A549 treated with DMSO at 1 μM for 4 hours (cell line): ENCODE measurements at places on chromosomes 11 and 22. TPM values are rescaled to one million over a fixed set of nuclear protein-coding genes. Genes with fewer than 3 reads are reported as not detected.

Gene SAA4
- not detected in 5 replicates for total RNA-seq

Gene RTN4RL2
- 75.3 to 131 TPM (median 110 TPM) in 5 replicates for total RNA-seq

Gene ALDH3B2
- not detected in 5 replicates for total RNA-seq

Gene OR51G2
- total RNA-seq: not detected in 5 replicates

Gene OR10V1
- total RNA-seq: not detected in 5 replicates

Gene MCHR1
- not detected in 5 replicates for total RNA-seq

Gene CD3G
- total RNA-seq: not detected in 5 replicates

Gene CWC15
- total RNA-seq: 29.3 to 35.1 TPM (median 29.7 TPM) in 5 replicates

Gene RFPL1
- not detected in 5 replicates for total RNA-seq

Gene DAGLA
- 4.3 to 6.7 TPM (median 6.1 TPM) in 5 replicates for total RNA-seq

Gene PANX3
- total RNA-seq: not detected in 5 replicates

Gene PDXP
- total RNA-seq: 18.5 to 20.5 TPM (median 20.0 TPM) in 5 replicates

Gene DNAJC24
- total RNA-seq: 10.7 to 11.8 TPM (median 11.4 TPM) in 5 replicates

Gene INTS4
- total RNA-seq: 14.4 to 20.9 TPM (median 20.4 TPM) in 5 replicates

Gene P2RX6
- total RNA-seq: 0.56 to 0.94 TPM (median 0.86 TPM) in 5 replicates

Gene HSPB2
- not detected in 5 replicates for total RNA-seq

Gene KRTAP5-4
- not detected in 5 replicates for total RNA-seq

Gene OR52A1
- not detected in 5 replicates for total RNA-seq

Gene CARNS1
- total RNA-seq: 0.14 to 0.53 TPM (median 0.18 TPM) in 5 replicates

Gene GTSE1
- 23.7 to 36.6 TPM (median 35.3 TPM) in 5 replicates for total RNA-seq

Gene MS4A4A
- not detected in 5 replicates for total RNA-seq

Gene MYO7A
- total RNA-seq: 1.2 to 1.5 TPM (median 1.4 TPM) in 5 replicates

Gene ARHGAP42
- 6.7 to 10.9 TPM (median 8.7 TPM) in 5 replicates for total RNA-seq

Gene LRFN4
- total RNA-seq: 53.6 to 81.7 TPM (median 67.6 TPM) in 5 replicates

Gene CTSW
- 0.09 TPM in 1 of 5 replicates, not detected in the others for total RNA-seq

Gene SPTBN2
- 8.2 to 13.2 TPM (median 9.9 TPM) in 5 replicates for total RNA-seq

Gene SLC22A25
- total RNA-seq: not detected in 5 replicates

Gene FAM111B
- 7.6 to 9.9 TPM (median 9.1 TPM) in 5 replicates for total RNA-seq

Gene CERK
- total RNA-seq: 22.1 to 27.2 TPM (median 26.2 TPM) in 5 replicates

Gene LGALS1
- total RNA-seq: 1,194 to 1,393 TPM (median 1,273 TPM) in 5 replicates

Gene MRGPRF
- total RNA-seq: 0.07 to 0.15 TPM (median 0.14 TPM) in 3 of 5 replicates, not detected in the others

Gene DERL3
- 0.43 to 0.69 TPM (median 0.47 TPM) in 5 replicates for total RNA-seq

Gene SLC1A2
- total RNA-seq: 0.02 to 0.03 TPM (median 0.03 TPM) in 4 of 5 replicates, not detected in the other

Gene ZP1
- 0.09 to 0.58 TPM (median 0.16 TPM) in 5 replicates for total RNA-seq

Gene MYRF
- 16.3 to 22.1 TPM (median 20.9 TPM) in 5 replicates for total RNA-seq

Gene NRIP3
- 1.1 to 1.6 TPM (median 1.3 TPM) in 5 replicates for total RNA-seq

Gene OR52B4
- not detected in 5 replicates for total RNA-seq

Gene GPHA2
- total RNA-seq: not detected in 5 replicates

Gene NCF4
- total RNA-seq: not detected in 5 replicates

Gene NPAS4
- total RNA-seq: not detected in 5 replicates

Gene OR51B4
- not detected in 5 replicates for total RNA-seq

Gene NAV2
- 18.8 to 27.0 TPM (median 22.9 TPM) in 5 replicates for total RNA-seq

Gene CRKL
- 24.6 to 26.6 TPM (median 25.4 TPM) in 5 replicates for total RNA-seq

Gene DNAJB13
- total RNA-seq: 0.31 to 1.2 TPM (median 0.45 TPM) in 5 replicates

Gene CCDC90B
- total RNA-seq: 52.1 to 59.6 TPM (median 54.8 TPM) in 5 replicates

Gene NRGN
- 5.5 to 11.1 TPM (median 9.1 TPM) in 5 replicates for total RNA-seq

Gene MYBPC3
- 0.05 to 0.10 TPM (median 0.07 TPM) in 5 replicates for total RNA-seq

Gene AHNAK
- total RNA-seq: 167 to 211 TPM (median 191 TPM) in 5 replicates

Gene ESAM
- 9.0 to 12.4 TPM (median 10.5 TPM) in 5 replicates for total RNA-seq

Gene OSBP
- total RNA-seq: 27.9 to 32.3 TPM (median 29.9 TPM) in 5 replicates

Gene PUS3
- 6.9 to 9.7 TPM (median 7.9 TPM) in 5 replicates for total RNA-seq

Gene TEX12
- total RNA-seq: not detected in 5 replicates

Gene OR51I1
- total RNA-seq: not detected in 5 replicates

Gene UPK2
- total RNA-seq: 0.53 to 0.94 TPM (median 0.81 TPM) in 5 replicates

Gene H19
- total RNA-seq: 8.8 to 13.0 TPM (median 10.6 TPM) in 5 replicates

Gene CDC42EP1
- total RNA-seq: 31.6 to 40.9 TPM (median 36.9 TPM) in 5 replicates

Gene BTG4
- 0.09 to 0.26 TPM in 2 of 5 replicates, not detected in the others for total RNA-seq

Gene OR4C13
- not detected in 5 replicates for total RNA-seq
